ENCODE measurements at places on chromosomes 7 and 10.

DNA sequence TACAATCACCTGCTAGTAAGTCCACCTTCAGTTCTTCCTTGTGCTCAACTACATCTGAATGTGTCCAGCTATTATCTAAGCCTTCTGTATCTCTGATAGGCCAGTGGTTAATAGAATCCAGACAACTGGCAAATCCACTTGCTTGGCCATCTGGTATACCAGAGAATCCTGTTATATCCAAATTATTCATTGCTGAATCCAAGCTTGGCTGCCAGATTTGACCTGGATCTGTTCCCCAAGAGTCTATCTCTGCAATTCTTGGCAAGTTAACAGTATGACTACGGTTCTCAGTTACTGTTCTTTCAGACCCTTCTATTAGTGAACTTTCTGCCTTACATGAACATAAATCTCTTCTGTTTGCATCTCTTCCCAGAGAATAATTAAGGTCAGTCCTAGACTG lies 154.6 kb upstream of the TARP start:
- no peak for DNase-seq

- no peak for DNase-seq
Measured at GRCh38 chr10:30387646-30388243, 38.7 kb upstream of the MTPAP start.

DNA sequence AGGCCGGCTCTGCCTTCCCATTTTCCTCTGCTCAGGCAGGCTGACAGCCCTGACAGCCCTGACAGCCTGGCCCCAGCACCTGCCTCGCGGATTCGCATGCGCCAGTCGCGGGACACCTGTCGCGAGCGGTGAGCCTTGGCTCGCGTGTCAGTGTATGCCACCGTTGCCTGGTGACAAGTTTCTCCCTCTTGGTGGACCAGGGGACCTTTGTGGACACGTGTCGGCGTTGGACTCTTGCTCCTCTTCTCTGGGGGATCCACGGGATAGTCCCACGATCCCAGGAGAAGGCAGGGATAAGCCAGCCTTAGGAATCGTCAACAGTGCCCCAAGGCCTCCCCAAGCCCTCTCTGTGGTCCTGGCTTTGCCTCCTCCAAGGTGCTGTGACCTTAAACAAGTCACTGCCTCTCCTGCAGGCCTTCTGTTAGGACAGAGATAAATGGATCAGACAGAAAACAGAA lies 18.1 kb upstream of the ZNF273 start:
- DNase-seq: no peak

- no peak for DNase-seq
Measured at GRCh38 chr7:3780016-3780415, 479.0 kb downstream of the SDK1 start.

GRCh38 chr7:30694218-30694745 lies 12.0 kb upstream of the CRHR2 start:
- no peak for DNase-seq

- no peak for DNase-seq
Measured at GRCh38 chr10:33955676-33956075, 621.2 kb upstream of the NRP1 start.
